Activated naive CD8-positive, alpha-beta T cell treated with anti-CD3 and anti-CD28 coated beads, Interleukin-2, amount 50 U/mL, for 24 hours (primary cell): ENCODE measurements at places on chromosomes 6 and 20.

- H3K27me3 ChIP-seq = no peaks in the 10 kb centered on the region
- no peak for DNase-seq
These were observed 257.7 kb upstream of the GJE1 start for GRCh38 chr6:141874930-141875602.

- no peaks in the 10 kb centered on the region for H3K36me3 ChIP-seq
- H3K27me3 ChIP-seq = peaks cover 2% of the 10 kb centered on the region
- H3K4me1 ChIP-seq = no peaks in the 10 kb centered on the region
- H3K4me3 ChIP-seq = no peak overlapping the region
- no peak for DNase-seq
- H3K27ac ChIP-seq = no peak overlapping the region
These were observed 740.7 kb downstream of the KIF16B start for GRCh38 chr20:15832512-15832911.

DNA sequence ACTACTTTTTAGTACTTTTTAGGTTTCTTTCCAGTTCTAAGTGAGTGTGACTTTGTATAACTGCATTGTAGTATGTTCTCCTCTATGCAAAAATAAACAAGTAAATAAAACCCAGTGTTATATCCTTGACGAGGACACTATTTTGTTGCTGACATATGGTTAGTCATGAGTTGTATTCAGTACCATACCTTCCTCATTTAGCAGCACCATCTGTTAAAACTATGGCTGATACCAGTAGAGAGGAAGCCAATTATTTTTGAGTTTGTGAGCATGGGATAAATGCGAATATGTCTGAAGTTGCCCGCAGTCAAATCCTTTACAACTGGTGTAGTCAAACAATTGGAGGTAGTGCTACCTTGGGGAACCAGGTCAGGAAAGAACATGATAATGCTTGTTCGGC is 74.1 kb downstream of the CDKAL1 start:
- H3K27ac ChIP-seq = no peak overlapping the region
- no peaks in the 10 kb centered on the region for H3K27me3 ChIP-seq

DNA sequence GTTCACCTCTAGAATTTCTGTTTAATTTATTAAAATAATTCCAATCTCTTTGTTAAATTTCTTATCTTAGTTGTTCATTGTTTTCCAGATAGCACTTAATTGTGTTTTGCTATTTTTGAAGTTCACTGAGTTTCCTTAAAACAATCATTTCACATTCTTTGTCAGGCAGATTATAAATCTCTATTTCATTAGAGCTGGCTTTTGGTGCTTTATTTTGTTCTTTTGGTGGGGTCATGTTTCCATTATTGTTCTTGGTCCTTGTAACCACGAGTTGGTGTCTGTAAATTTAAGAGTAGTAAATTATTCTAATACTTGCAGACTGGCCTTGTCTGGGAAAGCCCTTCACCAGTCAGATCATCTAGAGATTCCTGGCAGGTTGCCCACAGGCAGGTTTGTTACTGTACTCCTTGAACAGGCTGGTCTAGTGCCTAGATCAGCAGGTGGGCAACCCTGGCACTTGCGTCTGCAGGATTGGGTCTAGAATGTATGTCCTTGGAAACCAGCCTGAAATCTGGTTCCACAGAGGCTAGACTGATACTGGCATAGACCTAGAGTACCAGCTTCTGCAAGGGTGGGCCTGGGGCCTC is 110.4 kb downstream of the ADGB start:
- no peaks in the 10 kb centered on the region for H3K4me1 ChIP-seq
- no peak overlapping the region for H3K4me3 ChIP-seq
- no peaks in the 10 kb centered on the region for H3K27me3 ChIP-seq
- no peak for DNase-seq

DNA sequence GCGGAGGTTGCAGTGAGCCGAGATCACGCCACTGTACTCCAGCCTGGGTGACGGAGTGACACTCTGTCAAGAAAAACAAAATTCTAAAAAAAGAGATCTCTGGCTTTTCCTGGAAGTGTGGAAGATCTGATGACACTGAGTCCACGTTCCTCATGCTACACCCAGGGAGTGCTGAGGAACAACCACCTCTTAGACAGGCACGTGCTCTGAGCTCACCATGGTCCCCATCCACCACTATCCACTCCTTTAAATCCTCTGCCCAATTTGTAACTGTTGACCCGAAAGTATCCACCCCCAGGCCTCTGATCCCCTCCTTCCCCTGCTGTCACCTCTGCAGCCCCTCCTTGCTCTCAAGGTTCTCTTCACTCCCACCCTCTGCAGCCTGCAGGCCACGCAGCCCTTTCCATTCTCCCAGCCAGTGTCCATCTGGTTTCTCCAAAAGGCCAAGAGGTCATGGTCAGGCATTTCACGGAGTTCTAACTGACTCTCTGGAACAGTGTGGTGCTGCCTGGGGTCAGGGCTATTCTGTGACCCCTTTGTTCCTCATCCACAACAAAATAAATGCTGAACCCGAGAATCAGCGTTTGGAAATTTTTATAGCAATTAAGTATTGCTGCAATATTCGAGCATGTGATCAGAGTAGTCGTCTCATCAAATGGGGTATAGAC is 88.8 kb downstream of the ATP9A start:
- H3K4me1 ChIP-seq = no peaks in the 10 kb centered on the region
- peaks cover 13% of the 10 kb centered on the region for H3K27me3 ChIP-seq
- no peak for DNase-seq
- no peak overlapping the region for H3K27ac ChIP-seq
